ENCODE measurements at places on chromosomes 16 and 17. TPM values are rescaled to one million over a fixed set of nuclear protein-coding genes. Genes with fewer than 3 reads are reported as not detected.

DNA sequence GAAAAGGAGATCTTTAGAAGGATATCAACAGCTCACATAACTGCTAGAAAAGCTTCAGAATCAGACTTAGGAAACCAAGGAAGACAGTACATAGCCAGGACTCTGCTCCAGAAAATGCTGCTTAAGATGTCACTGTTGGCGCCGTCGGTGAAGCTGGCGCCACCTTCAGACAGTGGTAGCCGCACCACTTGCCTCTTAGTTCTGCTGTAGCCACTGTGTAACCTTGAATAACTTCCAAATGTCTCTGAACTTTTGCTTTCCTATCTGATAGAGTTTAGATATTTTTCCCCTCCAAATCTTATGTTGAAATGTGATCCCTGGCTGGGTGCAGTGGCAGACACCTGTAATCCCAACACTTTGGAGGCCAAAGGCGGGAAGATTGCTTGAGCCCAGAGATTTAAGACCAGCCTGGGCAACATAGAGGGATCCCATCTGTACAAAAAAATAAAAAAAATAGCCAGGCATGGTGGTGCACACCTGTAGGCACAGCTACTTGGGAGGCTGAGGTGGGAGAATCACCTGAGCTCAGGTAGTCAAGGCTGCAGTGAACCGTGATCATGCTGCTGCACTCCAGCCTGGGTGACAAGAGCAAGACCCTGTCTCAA lies 6.3 kb upstream of the USP31 start:
- DNase-seq, result peak; percentile 13

DNA sequence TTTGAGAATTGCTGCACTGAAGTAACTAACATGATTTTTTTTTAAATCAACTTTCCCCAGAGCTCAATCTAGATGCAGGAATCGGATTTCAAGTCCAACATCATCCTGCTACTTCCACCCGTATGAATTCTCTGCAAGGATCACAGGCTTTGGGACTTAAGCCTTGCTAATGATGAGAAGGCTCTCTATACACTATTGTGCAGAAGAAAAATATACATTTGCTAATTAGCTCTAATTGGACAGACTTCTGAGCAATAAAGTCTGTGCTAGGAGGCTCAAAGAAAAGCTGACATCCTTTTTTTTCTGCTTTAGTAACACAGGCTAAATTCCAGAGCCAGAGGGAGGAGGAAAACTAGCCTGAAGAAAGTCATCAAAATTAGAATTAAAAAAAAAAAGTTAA lies 433.6 kb downstream of the PMP22 start:
- no peak for DNase-seq

- DNase-seq, result peak; percentile 61
Observed at GRCh38 chr16:66408163-66409048, 18.7 kb upstream of the BEAN1 start.

DNA sequence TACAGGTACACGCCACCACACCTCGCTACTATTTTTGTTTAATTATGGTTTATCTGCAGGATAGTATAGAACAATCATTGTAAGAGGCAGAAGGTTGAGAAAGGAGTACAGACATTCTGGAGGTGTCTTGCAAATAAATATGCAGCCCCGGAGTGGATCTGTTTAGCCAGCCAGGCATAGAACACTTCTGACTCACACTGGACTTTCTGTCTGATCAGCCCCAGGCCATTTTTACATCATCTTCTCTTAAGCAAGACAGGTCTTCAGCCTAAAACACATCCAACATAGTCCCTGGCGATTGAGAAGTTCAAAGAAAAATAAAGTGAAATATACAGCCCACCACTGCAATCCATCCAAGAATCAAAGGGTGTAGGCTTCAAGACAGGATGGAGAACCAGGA lies 81.4 kb downstream of the XYLT1 start:
- no peak for DNase-seq

DNA sequence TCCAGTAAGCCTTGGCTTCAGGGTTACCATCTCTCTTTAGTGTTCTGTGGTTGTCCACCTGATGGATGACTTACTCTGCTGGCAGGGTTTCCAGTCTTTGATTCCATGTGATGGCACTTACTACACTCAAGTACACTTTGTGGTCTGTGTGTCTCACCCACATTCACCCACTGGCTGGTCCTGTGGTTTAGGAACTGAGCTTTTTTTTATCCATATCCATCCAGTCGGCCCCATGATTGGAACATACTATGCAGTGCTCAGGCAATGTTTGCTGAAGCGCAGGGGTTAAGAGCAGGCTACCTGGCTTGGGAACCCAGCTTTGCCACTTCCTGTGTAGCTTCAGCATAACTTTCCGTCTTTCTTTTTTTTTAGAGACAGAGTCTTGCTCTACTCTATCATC lies 2.8 kb upstream of the FUS start:
- peak; percentile 81 for DNase-seq

GRCh38 chr16:27226976-27227705 lies 23.8 kb downstream of the KDM8 start:
- no peak for DNase-seq

DNA sequence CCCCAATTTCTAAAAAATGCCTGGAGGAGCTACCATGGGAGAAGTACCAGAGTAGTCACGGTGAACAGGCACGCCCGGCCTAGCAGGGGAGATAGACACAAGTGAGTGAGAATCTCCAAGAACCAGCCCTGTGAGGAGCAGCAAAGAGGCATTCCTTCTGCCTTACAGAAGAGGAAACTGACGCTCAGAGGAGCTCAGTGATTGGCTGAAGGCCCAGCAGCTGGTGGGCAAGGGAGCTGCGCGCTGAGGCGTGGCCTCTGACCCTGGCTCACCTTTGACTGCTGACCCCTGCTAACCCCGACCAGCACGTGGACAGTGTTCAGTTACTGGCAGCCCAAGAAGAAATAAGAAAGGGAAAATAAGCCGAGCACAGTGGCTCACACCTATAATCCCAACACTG lies 1.8 kb downstream of the C16orf96 start:
- no peak for DNase-seq

DNA sequence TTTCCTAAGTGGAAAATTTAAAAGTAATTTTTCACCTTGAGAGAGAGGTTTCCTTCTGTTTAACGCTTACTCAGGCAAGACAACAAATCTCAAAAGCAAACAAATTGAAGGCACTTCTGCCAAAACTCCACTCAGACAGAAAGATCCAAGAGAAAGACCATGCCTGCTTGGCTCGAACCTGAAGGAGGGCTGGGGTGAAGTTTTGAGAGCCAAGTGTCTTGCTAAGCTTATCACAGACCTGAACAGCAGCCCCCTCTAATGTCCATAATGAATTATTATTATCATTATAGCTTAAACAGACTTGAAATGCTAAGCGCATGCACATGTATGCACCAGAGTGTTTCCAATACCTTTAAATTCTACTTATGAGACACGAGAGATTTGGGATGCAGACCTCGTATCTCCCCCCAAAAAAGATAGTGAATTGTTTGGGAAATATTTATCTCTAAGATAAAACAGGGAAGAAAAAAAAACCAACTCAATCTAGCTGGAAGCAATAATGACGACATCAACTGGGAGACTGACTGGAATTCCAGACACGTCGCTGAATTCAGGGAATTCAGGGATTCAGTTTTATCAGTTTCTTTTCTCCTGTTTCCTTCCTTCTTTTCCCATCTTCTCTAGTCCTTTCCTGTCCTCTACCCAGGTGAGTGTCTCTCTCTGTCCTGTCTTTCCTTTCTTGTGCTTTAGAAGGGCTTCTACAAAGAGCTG lies 473.2 kb downstream of the RBFOX1 start:
- no peak for DNase-seq

GRCh38 chr17:82699551-82699950 lies 1.1 kb upstream of the RAB40B start:
- DNase-seq, result no peak

DNA sequence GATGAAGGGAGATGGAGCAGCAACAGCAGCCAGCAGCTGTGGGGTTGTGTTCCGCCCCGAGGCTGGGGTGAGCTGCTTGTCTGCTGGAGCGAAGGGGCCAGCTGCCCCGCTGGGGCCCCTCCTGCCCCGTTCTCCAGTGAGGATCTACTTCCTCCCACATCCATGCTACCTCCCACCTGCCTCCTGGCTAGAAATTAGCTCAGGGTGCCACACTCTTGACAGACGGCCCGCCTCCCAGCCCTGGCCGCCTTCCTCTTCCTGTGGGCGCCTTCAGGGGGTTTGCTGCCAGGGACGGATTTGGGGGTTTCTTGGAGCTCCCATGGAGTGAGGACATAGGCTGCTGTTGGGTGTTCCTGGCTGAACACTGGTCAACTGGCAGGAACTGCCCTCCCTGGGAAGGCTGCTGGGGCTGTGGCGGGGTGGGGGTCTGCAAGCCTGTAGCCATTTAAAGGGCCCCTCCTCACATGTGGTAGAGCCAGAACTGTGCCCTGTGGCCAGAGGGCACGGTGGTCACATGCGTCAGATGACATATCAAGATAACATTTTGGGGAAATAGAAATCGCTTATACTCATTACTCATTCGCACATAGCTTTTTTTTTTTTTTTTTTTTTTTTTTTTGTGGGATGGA lies 13.1 kb downstream of the TBC1D24 start:
- DNase-seq, result no peak

- no peak for DNase-seq
Observed at GRCh38 chr16:24778671-24779070, 49.2 kb downstream of the TNRC6A start.

DNA sequence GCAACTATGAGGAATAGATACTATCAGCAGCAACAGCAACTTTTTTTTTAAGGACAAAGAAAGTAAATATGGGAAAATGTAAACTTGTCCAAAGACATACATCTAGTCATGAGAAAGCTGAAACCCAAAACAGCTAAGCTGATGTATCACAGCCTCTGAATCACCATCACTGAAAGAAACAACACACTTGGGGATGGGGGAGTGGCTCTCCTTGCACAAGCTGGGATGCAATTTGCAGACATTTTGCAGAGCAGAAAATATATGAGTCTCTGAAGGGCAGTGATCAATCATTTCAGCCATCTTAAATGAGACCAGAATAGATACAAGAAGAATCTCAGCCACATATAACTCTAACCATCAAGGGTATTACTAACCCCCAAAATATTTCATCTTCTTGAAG lies 79.1 kb downstream of the GRIN2A start:
- DNase-seq, result no peak

- DNase-seq, result no peak
Observed at GRCh38 chr17:36846410-36847292, 90.6 kb upstream of the LHX1 start.

GRCh38 chr17:74730491-74731346 lies 6.3 kb upstream of the RAB37 start:
- peak; percentile 74 for DNase-seq

DNA sequence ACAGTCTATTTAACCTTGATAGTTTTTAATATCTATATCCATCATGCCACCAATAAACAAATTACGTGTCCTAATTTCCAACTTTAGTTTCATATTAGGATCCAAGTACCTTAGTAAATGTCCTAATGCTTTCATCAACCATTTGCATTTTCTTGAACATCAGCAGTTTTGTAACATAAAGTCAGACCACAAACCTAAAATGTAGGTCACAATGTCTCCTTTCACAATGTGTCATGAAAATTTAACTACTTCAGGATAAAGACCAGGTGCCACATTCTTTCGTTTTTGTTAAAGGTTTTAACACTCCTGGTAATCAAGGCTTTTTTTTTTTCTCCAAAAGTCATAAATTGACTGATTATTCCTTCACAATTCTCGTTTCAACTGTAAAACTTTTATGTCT lies 310.7 kb upstream of the PMFBP1 start:
- no peak for DNase-seq

DNA sequence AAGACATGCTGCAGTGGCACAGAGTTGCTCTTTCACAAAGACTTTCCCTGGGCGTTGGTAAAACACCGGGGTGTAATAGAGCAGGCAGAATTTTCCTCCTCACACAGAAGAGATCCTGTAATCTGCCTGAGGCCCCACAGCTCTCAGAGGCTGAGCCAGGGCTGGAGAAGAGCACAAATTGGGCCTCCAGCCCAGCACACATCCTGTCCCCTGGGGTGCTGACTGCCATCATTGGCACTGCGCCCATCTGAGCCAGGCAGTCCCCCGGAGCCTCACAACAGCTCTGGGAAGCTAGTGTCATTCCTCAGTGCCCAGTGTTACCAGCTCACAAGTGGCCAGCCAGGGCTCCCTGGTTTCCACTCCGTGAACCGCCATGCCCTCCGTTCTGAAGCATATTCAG lies 119.4 kb downstream of the SOCS1 start:
- no peak for DNase-seq

- no peak for DNase-seq
Observed at GRCh38 chr17:71171270-71171669, 949.5 kb upstream of the SOX9 start.

DNA sequence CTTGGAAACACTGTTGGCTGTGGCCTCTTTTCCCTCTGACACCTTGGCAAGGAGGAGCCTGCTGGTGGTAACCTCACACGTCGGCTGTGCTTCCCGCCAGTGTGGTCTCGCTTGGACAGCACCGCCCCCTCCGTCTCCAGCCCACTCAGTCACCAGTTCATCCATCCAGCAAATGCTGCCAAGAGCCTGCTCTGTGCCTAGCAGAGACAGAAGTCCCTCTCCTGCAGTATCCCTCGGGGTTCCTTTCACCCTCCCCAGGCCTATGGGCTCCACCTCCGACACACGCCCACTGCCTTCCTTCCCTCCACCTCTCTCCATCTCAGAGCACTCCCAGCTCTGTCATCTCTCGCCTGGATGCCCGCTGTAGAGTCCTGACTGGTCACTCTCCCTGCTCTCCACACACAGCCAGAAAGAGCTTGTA lies 12.3 kb downstream of the CACNG4 start:
- no peak for DNase-seq

DNA sequence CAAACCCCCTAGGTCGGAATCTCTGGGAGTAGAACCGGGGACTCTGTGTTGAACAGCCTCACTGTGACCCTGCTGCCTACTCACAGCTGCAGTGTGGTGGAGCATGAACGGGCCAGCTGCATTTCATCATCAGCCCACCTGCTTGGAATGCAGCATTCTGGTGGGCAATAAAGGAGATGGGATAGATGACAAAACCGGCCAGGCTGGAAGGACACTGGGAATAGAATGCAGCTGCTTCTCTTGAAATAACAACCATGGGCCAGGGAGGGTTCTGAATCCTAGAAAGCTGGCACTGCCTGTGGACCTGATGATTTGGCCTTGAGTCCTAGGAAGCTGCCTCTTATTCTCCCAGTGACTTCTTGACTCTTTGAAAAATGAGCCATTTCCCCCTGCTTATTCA lies 23.5 kb downstream of the CFAP97D1 start:
- DNase-seq, result no peak

DNA sequence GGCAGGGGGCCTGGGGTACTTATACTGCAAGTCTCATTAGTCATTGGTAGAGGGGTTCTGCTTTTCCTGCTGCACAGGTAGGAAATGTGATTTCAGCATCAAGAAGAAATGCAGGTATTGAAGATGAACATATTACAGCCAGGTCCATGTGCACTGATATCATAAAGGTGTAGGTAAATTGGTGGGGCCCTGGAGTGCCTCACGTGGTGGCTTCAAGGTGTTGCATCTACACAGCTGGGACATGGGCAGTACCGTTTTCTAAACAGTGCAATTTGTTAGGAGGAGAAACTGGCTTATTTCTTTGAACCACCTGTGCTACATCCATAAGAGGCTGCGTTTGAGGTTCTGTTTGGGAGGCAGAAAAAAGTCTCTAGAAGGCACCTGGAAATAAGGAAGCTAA lies 618.1 kb upstream of the RBFOX1 start:
- no peak for DNase-seq

MYO15B gene
- total RNA-seq, result 20.5 TPM

CCL16 gene
- total RNA-seq, result not detected

LRRC59 gene
- 78.8 TPM for total RNA-seq

ATF7IP2 gene
- 15.1 TPM for total RNA-seq

EVPLL gene
- not detected for total RNA-seq

SEZ6L2 gene
- total RNA-seq, result 0.38 TPM

GAST gene
- not detected for total RNA-seq

MYH2 gene
- total RNA-seq, result not detected

FOXC2 gene
- not detected for total RNA-seq

AXIN2 gene
- 3.9 TPM for total RNA-seq

KCNH6 gene
- not detected for total RNA-seq

ABCC3 gene
- total RNA-seq, result not detected

SNF8 gene
- 93.5 TPM for total RNA-seq

Measured in activated CD4-positive, alpha-beta memory T cell treated with anti-CD3 and anti-CD28 coated beads for 36 hours (primary cell).